CD4-positive, alpha-beta T cell treated with Interleukin-17A for 1 hour (primary cell): ENCODE measurements at places on chromosomes 6 and 20.

DNA sequence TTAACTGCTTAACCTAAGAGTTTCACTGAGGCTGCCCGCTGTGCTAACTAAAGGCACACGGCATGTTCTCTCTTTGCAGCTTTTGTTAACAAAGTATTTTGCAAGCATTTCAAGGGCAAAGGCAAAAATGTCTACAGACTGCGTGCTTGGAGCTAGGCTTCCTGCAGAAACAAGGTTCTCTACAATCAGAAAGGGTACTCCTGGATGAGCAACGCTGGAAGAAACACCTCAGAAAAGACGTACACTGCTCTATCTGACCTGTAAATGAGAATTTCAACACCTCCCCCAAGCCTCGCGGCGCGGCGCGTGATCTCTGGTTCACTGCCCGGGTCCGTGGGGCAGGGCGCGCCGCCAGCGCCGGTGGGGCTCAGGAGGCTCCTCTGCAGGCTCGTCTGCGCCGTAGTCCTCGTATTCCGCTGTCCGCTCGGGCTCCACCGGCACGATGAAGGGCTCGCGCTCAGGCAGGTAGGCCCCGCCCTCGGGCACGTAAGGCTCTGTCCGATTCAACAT, 120.9 kb downstream of the COL12A1 start:
- no peak for DNase-seq

DNA sequence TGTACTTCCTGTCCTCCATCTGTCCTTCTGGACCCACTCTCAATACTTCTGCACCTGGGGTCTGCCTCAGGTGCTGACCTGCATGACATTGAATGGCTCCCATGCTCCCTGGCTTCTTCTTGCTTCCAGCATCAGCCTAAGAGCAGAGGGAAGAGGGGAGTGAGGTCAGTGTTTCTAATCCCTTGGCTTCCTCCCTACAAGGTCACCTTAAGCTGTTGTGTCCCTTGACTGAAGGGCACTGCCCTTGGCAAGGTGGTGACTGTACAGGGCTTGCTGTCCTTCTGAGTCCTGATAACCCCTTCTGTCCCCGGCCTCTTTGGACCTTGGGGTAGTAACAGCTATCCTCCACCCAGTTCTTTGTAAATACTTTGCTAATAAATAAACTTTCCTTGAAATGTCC, 9.6 kb downstream of the HLA-DMB start:
- no peak for DNase-seq

GRCh38 chr6:70412252-70413113, 825 bp upstream of the FAM135A start:
- DNase-seq = no peak

GRCh38 chr6:103799971-103800670, 1059.6 kb downstream of the HACE1 start:
- DNase-seq = no peak

DNA sequence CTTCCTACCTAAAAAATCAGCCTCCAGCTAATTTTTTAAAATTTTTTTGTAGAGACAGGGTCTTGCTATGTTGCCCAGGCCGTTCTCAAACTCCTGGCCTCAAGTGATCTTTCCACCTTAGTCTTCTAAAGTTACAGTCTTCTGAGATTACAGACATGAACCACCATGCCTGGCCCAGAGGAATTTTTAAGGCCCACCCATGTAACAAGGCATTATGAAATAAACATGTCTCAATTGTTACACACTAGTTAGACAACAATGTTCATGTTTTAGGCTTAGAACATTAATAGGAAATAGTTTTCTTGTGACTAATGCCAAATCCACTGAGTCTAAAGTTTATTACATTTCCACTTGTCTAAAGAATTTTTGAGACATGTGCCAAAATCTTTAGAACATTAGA, 221.2 kb downstream of the LAMA2 start:
- DNase-seq = no peak

- no peak for DNase-seq
Observed at GRCh38 chr6:100850174-100850573, 31.0 kb downstream of the ASCC3 start.

GRCh38 chr20:42346189-42347170, 728.3 kb upstream of the CHD6 start:
- DNase-seq = no peak

DNA sequence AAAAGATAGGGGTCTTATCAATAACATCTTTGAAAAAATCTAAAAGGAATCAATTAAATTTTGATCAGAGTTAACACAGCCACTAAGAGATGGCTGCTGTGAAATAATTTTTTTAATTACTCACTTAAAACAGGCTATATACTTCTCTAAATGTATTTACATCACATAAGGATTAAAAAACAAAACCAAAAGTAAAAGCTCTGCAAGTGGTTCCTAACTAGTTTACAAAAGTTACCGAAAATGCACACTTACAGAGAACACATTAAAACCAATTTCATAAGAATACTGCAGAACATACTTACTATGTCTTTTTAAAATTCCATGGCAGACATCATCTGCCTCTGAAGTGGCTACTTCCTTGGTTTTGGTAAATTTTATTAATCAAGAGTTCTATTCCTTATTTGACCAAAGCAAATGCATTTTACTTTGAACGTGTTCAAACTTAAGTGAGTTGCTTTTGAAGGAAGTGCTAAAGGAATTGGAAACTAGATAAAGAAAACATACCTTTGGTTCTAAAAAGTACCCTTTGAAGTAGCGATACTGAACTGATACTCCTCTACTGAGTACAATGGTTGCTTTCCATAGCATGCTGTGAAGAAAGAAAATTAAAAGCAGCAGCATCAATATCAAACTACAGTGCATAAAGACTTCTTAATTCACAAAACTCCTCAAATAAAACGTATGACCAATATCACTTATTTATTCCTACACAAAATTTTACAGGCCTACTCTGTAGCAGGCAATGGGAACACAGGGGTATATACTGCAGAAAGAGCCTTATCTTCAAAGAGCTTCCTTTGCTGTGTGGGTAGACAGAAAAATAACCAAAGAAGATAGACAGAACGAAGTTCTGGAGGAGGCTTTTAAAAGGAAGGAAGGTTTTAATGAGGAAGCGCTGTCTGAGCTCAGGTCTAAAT, 157.1 kb upstream of the SHLD1 start:
- peak; percentile 43 for DNase-seq

GRCh38 chr6:149248693-149249369, 68.7 kb upstream of the TAB2 start:
- peak; percentile 63 for DNase-seq
